ENCODE measurements at places on chromosomes 12 and 14. TPM values are rescaled to one million over a fixed set of nuclear protein-coding genes. Genes with fewer than 3 reads are reported as not detected.
A peak's percentile ranks its signal among the peaks of the same experiment; 100 is the strongest.

GRCh38 chr14:64114166-64114565 is 180.0 kb downstream of the ESR2 start:
- H3K36me3 ChIP-seq, result peaks cover 17% of the 10 kb centered on the region
- no peak for DNase-seq
- peaks cover 4% of the 10 kb centered on the region for H3K4me1 ChIP-seq

GRCh38 chr12:85872497-85873091 is 1.5 kb upstream of the NTS start:
- no peak for DNase-seq
- H3K27ac ChIP-seq, result no peak overlapping the region
- no peak overlapping the region for H3K4me3 ChIP-seq

GRCh38 chr14:103763730-103764488 is 48.3 kb downstream of the ZFYVE21 start:
- no peaks in the 10 kb centered on the region for H3K27me3 ChIP-seq
- DNase-seq, result no peak
- H3K4me3 ChIP-seq, result no peak overlapping the region
- no peaks in the 10 kb centered on the region for H3K36me3 ChIP-seq

- no peak overlapping the region for H3K4me3 ChIP-seq
- no peaks in the 10 kb centered on the region for H3K27me3 ChIP-seq
- H3K36me3 ChIP-seq, result no peaks in the 10 kb centered on the region
- H3K27ac ChIP-seq, result no peak overlapping the region
- H3K4me1 ChIP-seq, result peaks cover 9% of the 10 kb centered on the region
- no peak for DNase-seq
These were observed 26.3 kb downstream of the DAAM1 start for GRCh38 chr14:59214702-59215302.

- no peaks in the 10 kb centered on the region for H3K27me3 ChIP-seq
- H3K27ac ChIP-seq, result no peak overlapping the region
- H3K36me3 ChIP-seq, result no peaks in the 10 kb centered on the region
These were observed 106.5 kb downstream of the PLCZ1 start for GRCh38 chr12:18631339-18631738.

GRCh38 chr12:110661337-110661972 is 27.5 kb downstream of the HVCN1 start:
- H3K4me3 ChIP-seq, result peak overlapping the region; percentile 74
- DNase-seq, result peak; percentile 71
- no peaks in the 10 kb centered on the region for H3K27me3 ChIP-seq
- peaks cover 47% of the 10 kb centered on the region for H3K36me3 ChIP-seq

DNA sequence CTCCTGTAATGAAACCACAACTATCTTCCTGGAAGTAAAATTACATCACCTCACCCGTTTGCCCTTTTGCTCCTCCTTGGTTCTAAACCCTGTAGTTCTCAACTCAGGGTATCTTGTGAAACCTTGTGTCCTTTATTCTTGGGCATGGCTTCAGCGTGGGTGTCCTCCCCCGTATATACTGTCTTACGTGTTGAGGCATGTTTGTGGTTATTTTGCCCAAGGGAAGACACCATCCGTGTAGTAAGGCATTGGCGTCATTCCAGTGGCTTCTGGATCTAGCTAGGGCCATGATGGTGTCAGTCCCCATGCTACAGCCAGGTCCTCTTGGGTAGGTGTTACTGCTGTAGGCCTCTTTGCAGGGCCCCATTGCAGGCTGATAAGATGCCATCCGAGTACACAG is 115.4 kb downstream of the ZFP36L1 start:
- H3K27me3 ChIP-seq, result no peaks in the 10 kb centered on the region
- peaks cover 18% of the 10 kb centered on the region for H3K4me1 ChIP-seq
- no peak for DNase-seq

- DNase-seq, result no peak
- H3K4me3 ChIP-seq, result no peak overlapping the region
These were observed 68.6 kb upstream of the PLEKHG7 start for GRCh38 chr12:92634202-92634601.

GRCh38 chr12:22543246-22544037 is 900 bp downstream of the C2CD5 start:
- peak; percentile 70 for DNase-seq
- peak overlapping the region; percentile 96 for H3K4me3 ChIP-seq
- H3K4me1 ChIP-seq, result peaks cover 36% of the 10 kb centered on the region
- H3K27me3 ChIP-seq, result peaks cover 9% of the 10 kb centered on the region
- peak overlapping the region; percentile 94 for H3K27ac ChIP-seq

GRCh38 chr12:122871851-122872780 is 23.8 kb downstream of the VPS37B start:
- peaks cover 49% of the 10 kb centered on the region for H3K4me1 ChIP-seq
- DNase-seq, result peak; percentile 48
- peaks cover 24% of the 10 kb centered on the region for H3K36me3 ChIP-seq

DNA sequence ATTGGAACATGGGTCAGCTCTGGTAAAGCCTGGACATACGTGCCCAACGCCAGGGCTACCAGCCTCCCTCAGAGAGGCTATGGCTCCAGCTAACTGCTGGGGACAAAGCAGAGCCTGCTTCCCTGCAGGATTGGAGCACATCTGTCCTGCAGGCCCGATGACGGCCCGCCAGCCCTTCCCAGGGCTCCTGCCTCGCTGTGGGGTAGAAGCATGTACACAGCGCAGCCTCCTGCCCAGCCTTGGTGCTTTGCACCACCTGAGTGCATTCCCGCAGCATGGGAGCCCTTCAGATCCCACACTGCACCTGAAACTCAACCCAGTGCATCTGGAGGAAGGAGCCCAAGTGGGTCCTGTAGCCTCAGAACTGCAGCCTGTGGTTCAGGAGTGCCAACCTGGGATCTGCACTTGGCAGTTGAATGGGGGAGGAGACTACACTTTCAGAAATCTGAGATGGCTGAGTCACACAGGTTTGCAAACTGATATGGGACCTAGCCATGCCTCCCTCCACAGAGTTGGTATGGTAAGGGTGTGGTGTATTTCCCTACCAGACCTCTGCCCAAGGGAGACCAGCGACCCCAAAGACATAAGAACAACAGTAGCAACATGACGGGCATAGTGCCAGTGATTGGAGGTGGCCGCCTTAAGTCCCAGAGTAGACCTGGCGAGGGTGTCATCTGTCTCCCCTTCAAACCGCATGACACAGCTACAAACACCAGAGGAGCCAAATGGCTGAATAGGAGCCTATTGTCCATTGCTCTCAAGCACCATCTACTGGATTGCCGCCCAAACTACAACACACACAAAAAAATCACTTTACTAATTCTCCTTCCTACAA is 273.9 kb upstream of the MIS18BP1 start:
- DNase-seq, result no peak
- H3K4me1 ChIP-seq, result no peaks in the 10 kb centered on the region
- no peak overlapping the region for H3K4me3 ChIP-seq
- no peak overlapping the region for H3K27ac ChIP-seq

DNA sequence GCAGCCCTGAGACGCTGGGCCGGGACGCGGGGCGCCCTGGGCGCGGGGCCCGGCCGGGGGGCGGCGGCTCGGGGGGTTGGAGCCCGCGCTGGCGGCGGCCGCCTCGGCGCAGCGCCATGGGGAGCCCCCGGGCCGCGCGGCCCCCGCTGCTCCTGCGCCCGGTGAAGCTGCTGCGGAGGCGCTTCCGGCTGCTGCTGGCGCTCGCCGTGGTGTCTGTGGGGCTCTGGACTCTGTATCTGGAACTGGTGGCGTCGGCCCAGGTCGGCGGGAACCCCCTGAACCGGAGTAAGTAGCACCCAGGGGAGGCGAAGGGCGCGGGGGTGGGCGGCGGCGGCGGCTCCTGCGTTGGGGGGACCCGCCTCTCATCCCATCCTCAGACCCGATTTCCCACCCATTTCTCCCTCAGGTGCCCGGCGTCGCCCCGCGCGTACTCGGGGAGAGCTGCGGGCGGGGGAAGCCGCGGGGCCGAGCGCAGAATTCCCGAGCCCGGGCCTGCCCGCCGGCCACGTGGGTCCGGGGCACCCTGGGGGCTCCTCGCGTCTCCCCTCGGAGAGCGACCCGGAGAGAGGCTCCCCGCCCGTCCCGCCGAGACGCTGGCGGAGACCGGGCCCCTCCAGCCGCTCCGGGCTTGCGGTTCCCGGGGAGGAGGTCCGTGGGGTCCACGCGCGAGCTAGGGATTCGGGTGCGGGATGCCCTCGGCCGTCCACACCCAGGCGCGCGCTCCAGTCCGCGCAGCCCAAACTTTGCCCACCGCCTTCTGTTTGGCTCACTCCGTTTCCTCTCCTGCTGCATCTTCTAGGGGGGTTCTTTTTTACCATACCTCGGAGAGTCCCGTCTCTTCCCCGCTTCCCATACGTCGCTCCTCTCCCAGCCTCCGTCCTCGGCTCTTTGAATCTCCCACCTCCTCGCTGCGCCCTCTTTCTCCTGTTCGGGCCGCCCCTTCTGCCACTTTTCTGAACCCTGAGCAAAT is 807 bp downstream of the B4GALNT3 start:
- peak overlapping the region; percentile 46 for H3K27ac ChIP-seq
- H3K4me1 ChIP-seq, result peaks cover 4% of the 10 kb centered on the region
- H3K36me3 ChIP-seq, result no peaks in the 10 kb centered on the region
- peak overlapping the region; percentile 87 for H3K4me3 ChIP-seq
- peak; percentile 63 for DNase-seq
- peaks cover 79% of the 10 kb centered on the region for H3K27me3 ChIP-seq

- peaks cover 24% of the 10 kb centered on the region for H3K36me3 ChIP-seq
- DNase-seq, result no peak
- H3K4me1 ChIP-seq, result peaks cover 32% of the 10 kb centered on the region
- H3K27ac ChIP-seq, result peak overlapping the region; percentile 21
These were observed 8.8 kb downstream of the RASSF3 start for GRCh38 chr12:64618953-64619590.

DNA sequence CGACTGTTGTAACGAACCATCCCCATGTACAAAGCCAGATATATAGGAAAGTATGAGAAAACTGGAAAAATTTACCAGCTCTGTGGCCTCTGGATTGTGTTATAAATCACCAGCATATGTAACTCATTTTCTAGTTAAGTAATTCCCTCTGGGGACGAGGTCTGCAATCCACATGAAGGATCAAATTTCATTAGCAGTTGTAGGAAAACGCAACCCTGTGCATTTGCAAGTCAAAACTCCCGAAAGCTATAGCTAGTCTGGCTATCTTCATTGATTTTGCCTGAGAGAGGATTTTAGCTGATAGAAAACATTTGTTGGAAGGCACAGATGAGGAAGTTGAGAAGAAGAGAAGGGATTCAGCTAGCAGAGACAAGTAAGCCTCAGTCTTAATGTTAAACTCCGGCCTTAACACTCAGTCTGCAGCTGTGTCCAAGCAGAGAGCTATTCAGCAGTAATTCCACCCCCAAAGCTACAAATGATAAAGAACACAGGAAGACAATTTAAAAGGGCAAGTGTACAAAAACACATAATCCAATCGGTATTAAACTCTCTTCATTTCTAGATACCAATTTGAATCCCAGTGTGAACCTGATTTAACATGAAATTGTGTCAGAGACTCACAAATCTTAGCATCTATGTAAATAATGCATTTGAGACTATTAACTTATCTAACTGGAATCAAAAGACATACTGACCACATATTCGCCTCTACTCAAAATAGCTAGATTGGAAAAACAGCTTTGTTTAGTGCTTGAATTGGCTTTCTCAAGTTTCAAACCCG is 54.2 kb upstream of the CERS5 start:
- no peak for DNase-seq
- no peak overlapping the region for H3K4me3 ChIP-seq
- H3K4me1 ChIP-seq, result peaks cover 22% of the 10 kb centered on the region
- H3K27ac ChIP-seq, result no peak overlapping the region

DNA sequence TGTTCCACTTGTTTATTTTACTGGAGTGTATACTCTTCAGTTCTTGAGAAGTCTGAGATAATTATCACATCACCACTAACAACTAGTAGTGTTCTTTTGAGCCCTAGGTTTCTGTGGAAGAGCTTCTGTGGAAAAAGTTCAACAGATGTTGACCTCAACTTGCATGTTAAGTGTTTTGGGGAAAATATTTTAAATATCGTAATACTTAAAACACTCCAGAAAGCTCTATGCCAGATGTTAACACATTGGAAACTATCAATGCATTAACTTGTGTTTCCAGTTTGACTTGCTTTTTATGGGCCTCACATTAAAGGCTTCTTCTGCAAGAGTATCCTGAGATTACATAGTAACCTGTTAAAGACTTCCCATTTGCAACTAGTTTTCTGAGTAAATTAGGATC is 173.1 kb downstream of the DUSP6 start:
- DNase-seq, result no peak
- H3K4me3 ChIP-seq, result no peak overlapping the region
- peaks cover 23% of the 10 kb centered on the region for H3K4me1 ChIP-seq
- H3K27ac ChIP-seq, result no peak overlapping the region
- no peaks in the 10 kb centered on the region for H3K27me3 ChIP-seq
- peaks cover 6% of the 10 kb centered on the region for H3K36me3 ChIP-seq

DNA sequence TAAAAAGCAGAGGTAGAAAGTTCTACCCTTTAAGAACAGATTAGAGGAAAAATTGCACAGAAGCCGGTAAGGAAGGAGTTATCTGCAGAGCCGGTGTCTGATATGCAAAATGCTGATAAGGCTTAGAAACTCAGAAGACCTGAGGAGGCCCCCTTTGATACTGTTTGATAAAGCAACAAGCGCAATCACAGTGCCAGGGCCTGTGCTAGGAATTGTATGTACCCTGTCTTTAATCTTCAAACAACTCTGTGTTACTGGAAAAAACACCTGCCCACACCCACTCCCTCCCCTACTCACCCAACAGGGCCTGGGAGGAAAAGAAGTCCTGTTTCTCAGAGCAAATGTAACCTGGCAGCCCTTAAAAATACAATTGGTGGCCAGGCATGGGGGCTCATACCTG is 112.7 kb upstream of the FUT8 start:
- H3K36me3 ChIP-seq, result peaks cover 25% of the 10 kb centered on the region
- peaks cover 69% of the 10 kb centered on the region for H3K4me1 ChIP-seq
- peak overlapping the region; percentile 40 for H3K27ac ChIP-seq
- H3K4me3 ChIP-seq, result peak overlapping the region; percentile 53

DNA sequence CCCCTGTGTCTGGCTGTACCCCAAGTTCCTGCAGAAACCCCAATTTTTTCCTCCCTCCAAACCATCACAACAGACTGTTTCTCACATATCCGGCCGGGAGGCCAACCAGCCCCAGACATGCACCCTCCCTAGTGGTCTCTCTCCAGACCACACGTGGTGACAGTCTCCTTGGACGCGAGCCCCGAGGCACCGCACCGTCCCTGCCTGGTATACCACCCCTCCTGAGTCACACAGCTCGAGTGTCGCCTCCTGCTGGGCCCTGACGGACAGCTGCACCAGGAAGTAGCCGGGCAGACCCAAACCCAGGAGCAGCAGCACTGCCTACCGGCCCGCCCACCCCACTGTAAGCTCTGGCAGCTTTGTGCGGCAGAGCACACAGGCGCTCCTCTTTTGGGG is 97.4 kb downstream of the RFLNA start:
- no peak overlapping the region for H3K4me3 ChIP-seq
- no peaks in the 10 kb centered on the region for H3K36me3 ChIP-seq
- H3K4me1 ChIP-seq, result peaks cover 28% of the 10 kb centered on the region
- no peak for DNase-seq

DNA sequence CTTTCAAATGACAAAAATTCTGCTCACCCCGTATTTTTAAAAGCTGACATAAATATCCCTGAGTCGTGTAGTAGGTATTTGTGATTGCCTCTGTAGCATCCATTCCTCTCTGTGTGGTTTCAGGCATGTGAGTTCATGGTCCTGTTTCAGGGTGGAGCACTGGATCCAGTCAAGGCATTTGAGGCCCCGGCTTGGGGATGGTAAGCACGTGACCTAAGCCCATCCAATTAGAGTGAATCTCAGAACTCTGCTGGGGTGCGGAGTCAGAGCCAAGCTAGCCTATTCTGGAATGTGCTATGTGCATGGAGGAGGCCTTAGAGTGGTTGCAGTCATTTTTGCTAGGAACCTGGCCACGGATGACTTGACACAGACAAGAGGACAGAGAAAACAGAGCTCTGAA is 4.3 kb upstream of the CSRP2 start:
- no peak overlapping the region for H3K4me3 ChIP-seq
- no peak for DNase-seq
- peaks cover 7% of the 10 kb centered on the region for H3K4me1 ChIP-seq
- H3K36me3 ChIP-seq, result peaks cover 2% of the 10 kb centered on the region

ZFHX2 gene
- total RNA-seq, result 0.75 TPM

NUAK1 gene
- total RNA-seq, result not detected

TAS2R8 gene
- not detected for total RNA-seq

RGS6 gene
- 0.08 TPM for total RNA-seq

DEPDC4 gene
- 2.0 TPM for total RNA-seq

EIF2B2 gene
- 35.4 TPM for total RNA-seq

Measured in activated naive CD8-positive, alpha-beta T cell treated with anti-CD3 and anti-CD28 coated beads, Interleukin-2, amount 10 ng/mL, durations not matched to agents 7 days and 5 days (primary cell).